Cortex of kidney (tissue), 1 donor: ENCODE measurements at places on chromosomes 5 and 9.

DNA sequence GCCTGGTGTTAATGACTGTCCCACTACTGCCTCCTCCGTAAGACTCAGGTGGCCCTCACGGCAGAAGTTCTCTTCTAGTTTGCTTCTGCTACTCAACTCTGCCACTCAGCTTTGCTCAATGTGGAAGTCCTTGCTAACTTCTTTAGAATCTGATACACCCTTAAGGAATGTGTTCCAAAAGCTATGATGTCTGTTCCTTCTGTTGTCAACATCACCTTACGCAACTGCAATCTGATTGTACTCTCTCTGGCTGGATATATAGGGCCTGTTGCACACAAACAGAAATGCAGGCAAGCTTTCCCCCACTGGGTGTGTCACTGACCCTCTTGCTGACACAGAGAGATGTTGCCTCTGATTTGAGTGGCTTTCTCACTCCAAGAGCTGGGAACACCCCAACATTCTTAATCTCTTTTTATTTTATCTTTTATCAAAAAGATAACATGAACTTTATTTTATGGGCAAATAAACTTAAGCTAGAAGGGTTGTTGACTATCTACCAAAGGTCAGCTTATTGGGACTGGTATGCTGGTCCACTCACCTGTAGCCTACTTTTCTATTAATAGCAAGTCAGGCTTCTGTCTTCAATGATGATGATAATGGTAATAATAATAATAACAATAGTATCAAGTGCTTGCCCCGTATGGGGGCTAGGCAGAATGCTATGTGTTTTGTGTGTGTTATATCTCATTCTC, 25.2 kb downstream of the TMEM252 start:
- DNase-seq, result no peak

DNA sequence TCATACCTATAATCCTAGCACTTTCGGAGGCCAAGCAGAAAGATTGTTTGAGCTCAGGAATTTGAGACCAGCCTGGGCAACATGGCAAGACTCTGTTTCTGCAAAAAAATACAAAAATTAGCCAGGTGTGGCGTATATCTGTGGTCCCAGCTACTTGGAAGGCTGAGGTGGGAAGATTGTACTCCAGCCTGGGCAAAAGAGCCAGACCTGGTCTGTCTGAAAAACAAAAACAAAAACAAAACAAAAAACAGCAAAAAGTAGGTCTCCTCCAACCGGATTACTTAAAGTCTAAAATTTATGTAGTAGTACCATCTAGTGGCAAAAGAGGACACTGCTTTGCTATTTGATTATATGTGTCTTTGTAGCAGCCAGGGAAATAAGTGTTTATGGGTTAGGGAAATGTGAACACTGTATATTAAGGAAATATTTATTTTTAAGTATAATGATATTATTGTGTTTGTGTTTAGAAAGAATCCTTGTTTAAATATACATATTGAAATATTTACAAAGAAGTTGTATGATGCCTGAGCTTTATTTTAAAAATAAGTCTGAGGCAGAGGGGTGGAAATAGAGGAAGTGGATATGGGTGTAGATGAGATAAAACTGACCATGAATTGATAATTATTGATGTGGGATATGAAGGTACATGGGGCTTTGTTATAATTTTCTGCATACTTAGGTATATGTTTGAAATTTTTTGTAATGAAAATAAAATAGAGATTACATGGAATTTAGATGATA, 20.0 kb downstream of the APC start:
- DNase-seq, result no peak

DNA sequence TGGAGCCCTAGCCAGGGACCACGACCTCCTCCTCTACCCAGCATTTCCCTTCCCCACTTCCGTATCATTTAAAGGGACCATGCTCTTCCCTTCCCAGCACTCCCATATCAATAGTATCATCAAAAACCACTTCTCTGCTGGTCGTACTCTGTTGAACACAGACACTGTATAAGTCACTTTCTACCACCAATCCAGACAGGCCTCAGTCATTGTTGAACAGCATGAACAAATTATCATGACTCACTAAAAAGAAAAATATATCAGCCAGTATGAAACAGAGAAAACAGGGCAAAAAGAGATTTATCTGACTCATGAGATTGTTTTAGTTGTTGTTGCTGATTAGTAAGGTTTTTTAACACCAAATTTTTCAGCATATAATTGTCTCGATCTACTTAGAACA, 89.8 kb downstream of the CDKN2A start:
- no peak for DNase-seq

- no peak for DNase-seq
Observed at GRCh38 chr9:95082401-95083084, 235.0 kb downstream of the FANCC start.

- DNase-seq, result no peak
Observed at GRCh38 chr5:135329066-135329912, 69.7 kb downstream of the MACROH2A1 start.

GRCh38 chr9:98415782-98416181, 160.3 kb upstream of the TBC1D2 start:
- no peak for DNase-seq

GRCh38 chr9:136875155-136875554, 9.0 kb upstream of the EDF1 start:
- no peak for DNase-seq

GRCh38 chr5:143085319-143085917, 315.2 kb downstream of the ARHGAP26 start:
- DNase-seq, result no peak

GRCh38 chr9:133485531-133486260, 6.8 kb upstream of the SLC2A6 start:
- DNase-seq, result no peak

DNA sequence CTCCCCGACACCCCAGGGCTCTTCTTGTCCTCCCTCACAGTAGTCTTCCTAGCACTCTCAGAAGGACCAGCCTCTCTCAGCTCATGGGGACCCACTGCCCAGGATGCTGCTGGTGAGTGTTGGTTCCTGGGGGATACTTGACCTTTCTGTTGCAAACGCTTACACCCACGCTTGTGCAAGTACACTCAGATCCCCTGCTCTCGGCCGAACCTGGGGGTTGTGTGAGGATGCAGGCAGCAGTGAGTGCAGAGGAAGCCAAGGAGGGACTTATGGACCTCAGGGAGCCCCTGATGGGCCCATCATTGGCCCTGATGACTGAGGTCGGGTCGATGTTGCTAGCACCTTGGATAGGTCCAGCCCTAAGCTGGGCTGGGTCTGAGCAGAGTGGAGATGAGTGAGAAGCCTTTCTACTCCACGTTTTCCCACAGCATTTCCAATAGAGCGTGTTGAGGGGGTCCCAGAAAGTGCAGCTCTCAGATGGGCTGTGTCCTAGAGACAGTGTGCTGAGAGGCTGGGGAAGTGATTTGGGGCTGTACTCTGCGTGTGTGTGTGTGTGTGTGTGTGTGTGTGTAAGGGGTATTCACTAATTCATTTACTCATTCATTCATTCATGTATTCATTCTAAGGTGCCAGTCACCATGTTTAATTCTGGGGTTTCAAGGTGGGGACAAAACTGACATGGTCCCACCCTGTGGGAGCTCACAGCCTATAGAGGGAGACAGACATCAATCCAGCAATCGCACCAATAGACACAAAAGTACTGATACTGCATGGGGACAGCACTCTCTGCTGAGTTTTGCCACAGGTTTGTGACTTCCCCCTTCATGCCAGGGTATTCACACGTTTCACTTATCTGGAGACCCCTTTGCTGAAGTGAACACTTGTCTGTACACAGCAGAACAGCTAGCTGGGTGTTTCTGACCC, 25.2 kb upstream of the PITX1 start:
- DNase-seq, result no peak

DNA sequence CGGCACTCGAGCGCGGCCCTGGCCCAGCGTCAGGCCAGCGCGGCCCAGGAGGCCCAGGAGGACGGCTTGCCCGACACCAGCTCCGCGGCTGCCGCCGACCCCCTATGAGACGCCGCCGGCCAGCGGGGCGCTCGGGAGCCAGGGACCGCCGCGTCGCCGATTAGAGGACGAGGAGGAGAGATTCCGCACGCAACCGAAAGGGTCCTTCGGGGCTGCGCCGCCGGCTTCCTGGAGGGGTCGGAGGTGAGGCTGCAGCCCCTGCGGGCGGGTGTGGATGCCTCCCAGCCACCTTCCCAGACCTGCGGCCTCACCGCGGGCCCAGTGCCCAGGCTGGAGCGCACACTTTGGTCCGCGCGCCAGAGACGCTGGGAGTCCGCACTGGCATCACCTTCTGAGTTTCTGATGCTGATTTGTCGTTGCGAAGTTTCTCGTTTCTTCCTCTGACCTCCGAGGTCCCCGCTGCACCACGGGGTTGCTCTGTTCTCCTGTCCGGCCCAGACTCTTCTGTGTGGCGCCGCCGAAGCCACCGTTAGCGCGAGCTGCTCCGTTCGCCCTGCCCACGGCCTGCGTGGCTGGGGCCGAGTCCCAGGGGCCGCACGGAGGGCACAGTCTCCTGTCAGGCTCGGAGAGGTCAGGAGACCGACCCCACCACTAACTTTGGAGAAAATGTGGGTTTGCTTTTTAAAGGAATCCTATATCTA, 42.6 kb upstream of the CACNA1B start:
- no peak for DNase-seq

GRCh38 chr5:169190849-169191248, 110.1 kb downstream of the SLIT3 start:
- DNase-seq, result no peak

DNA sequence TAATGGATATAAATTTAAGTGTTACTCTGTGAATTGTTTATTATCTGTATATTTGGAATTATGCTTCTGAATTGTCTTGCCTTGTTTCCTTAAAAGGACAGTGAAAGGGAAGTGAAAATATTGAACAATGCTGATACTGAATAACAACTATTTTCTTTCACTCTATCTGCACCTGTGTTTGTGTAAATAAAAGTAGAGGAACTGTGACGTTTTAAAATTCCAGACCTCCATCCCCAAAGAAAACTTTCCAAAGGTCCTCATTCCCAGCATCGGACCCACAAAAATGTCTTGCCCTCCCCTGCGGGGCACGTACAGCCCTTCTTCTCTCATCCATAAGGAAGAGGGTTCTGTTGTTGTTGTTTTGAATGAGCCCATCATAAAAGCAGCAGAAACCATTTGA, 100.0 kb downstream of the NLN start:
- DNase-seq, result no peak

DNA sequence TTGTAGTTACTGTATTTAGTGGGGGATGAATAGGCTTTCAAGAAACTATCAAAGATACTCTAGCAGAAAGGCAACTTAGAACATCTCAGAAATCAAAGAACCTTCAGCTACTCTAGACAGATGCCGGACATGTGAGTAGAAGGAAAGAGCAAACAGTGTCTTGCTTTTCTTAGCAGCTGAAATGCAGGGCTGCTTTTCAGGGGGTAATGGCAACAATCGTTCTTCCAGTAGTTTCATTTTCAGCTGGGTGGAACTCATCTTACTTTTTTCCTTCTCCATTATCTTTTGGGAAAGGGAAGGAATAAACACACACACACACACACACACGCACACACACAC, 281.6 kb downstream of the CRB2 start:
- no peak for DNase-seq

GRCh38 chr5:19424506-19424905, 563.5 kb downstream of the CDH18 start:
- DNase-seq, result no peak

GRCh38 chr5:74107899-74108298, 481.9 kb downstream of the ARHGEF28 start:
- no peak for DNase-seq

GRCh38 chr5:92455011-92455410, 1071.9 kb upstream of the ARRDC3 start:
- no peak for DNase-seq

DNA sequence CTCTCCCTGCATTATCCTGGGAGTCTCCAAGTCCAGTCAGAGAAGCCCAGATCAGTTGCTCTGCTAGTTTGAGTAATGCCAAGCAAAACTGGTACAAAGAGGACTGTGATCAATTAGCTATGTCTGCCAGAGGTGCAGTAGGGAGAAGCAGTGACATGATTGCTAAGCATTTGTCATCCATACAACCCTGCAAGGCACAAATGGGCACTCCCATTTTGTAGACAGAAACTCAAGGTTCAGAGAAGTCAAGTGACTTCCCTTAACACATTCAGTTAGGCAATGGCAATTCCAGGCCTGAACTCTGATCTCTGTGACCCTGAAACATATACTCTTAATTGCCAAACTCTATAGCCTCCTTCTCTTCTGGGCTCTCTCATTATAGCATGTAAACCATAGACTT, 34.0 kb downstream of the NDST1 start:
- DNase-seq, result no peak

DNA sequence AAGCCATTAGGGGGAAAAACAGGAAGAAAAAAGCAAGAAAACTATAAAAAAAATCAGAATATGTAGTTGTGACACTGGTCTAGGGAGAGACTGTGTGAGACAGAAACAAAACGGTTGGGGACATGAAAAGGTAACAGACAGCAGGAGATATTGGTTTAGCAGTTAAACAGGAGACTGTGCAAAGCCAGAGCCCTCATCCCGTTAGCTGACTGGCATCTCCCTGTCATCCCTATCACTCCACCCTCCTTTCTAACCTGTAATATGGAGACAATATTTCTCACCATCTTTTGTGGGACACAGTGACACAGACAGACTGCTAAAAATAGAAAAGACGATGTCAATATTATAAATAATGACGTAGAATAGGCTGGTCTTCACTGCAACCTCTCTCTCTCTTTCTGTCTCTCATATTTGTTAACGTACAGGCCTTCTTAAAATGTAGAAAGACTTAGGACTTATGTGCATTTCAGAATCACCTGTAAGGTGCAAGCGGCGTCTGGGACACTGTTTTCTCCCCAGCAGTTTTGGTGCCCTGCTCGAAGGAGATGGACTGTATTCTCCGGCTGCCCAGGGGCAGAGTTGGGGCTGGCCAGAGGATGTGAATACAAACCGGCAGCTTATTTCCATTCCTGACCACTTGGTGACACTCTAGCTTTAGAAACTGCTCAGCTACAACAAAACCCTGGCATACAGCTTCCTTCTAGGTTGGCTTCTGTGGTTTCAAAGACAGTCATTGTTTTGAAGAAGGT, 190.6 kb downstream of the MAT2B start:
- no peak for DNase-seq

- DNase-seq, result no peak
Observed at GRCh38 chr9:136796238-136796774, at the start of gene CCDC183. Gene CCDC183, plus strand, starts transcription at chr9:136796338. Its CDS starts 60 bp downstream, at chr9:136796398.

- DNase-seq, result no peak
Observed at GRCh38 chr9:16221822-16222547, 648.5 kb downstream of the BNC2 start.

GRCh38 chr9:93306579-93307091, 122.7 kb downstream of the WNK2 start:
- DNase-seq, result no peak

GRCh38 chr9:12862611-12863410, 88.0 kb downstream of the LURAP1L start:
- DNase-seq, result no peak

DNA sequence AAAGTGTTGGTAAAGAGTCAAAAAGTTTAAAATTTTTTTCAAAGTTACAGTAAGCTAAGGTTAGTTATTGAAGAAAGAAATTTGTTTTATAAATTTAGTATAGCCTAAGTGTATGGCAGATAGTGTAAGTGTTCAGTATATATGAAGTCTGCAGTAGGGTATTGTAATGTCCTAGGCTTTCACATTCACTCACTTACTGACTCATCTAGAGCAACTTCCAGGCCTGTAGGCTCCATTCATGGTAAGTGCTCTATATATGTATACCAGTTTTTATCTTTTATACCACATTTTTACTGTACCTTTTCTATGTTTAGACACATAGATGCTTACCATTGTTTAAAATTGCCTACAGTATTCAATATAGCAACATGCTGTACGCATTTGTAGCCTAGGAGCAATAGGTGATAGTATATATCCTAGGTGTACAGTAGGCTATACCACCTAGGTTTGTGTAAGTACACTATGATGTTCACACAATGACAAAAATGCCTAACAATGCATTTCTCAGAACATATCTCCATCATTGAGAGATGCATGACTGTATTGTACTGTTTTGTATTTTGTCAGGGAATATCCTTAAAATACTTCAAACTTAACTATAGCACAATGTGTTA, 38.5 kb downstream of the CYSTM1 start:
- DNase-seq, result no peak
